ENCODE measurements at places on chromosomes 3 and 15.

- DNase-seq = no peak
These were observed 133.0 kb downstream of the XXYLT1 start for GRCh38 chr3:195137638-195138588.

DNA sequence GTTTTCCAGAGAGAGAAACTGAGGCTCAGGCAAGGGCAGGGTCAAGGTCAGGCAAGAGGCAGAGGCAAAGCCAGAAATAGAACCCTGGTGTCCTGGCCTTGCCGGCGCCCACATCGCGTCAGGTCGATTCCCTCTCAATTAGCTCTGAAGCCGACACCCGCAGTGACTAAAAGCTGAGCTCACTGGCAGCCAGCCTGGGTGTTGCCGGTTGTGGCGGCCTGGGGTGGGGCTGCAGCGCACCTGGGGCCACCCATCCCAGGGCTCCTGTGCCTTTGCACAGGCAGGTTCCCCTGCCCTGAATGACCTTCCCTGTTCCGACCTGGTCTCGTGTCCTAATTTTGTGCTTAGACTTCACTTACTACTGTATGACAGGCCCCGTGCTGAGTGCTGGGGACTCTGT lies 6.2 kb downstream of the SEMA3F start:
- no peak for DNase-seq

DNA sequence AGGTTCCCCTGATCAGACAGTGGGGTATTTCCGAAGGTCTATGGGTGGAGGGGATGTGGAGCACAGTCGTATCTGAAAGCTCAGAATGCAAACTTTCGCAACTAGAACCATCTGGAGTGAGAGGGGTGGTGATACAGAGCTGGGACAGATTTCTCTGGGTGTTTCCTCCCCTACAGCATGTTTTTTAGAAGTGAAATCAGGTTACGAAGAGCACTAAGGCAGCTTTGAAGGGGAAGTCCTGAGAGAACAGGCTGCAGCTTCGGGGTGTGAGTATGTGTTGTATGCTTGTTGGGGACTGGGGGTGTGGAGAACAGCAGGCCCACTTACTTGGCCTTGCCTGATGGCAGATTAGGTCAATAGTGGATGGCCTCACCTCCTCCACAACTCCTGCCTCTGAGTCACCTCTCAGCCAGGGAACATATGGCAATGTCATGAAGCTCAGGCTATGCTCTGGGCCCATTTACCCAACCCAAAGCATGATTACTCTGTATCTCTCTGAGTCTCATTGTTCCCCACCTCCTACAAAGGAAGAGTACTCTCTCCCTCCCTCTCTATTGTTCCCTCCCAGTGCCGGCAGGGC lies 107.2 kb upstream of the RASGRP1 start:
- DNase-seq = no peak

DNA sequence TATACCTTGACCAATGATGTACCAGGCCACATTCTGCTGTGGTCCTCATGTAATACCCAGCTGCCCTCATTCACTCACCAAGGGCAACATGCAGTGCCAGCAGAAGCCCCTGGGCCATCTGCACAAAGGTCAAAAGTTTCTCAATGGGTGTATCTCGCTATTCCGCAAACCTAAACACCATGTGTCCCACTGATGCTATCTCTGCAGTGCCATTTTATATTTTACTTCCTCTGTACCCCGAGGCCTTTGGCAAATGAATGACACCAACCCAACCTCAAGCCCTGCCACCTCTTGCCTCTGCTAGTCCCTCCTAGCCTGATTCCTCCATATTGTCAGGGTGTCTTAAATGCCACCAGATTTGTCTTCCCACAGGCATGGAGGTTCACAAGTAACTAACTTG lies 59.2 kb downstream of the AAGAB start:
- DNase-seq = no peak

DNA sequence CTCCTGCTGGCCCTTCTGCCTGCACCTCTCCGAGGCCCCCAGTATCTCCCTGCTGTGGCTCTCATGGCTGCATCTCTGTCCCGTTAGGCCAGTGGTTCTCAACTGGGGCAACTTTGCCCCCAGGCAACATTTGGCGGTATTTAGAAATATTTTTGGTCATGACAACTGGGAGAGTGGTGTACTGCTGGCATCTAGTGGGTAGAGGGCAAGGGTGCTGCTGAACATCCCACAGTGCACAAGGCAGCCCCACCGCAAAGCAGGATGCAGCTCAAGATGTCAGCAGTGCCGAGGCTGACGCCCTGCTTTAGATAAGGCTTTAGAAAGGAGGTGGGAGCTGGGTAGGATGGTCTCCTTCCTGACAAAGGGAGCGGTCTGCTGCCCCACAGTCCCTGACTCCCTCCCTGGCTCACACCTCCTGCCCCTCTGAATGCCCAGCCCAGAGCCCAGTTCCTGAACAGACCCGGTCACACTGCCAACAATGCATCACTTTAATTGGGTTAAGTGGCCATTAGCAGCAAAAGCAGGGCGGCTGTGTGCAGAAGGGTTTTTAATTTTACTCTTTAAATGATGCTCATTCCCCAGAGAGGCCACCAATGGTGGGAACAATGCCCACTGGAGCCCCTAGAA lies 68.8 kb upstream of the TMEM115 start:
- DNase-seq = no peak

- no peak for DNase-seq
These were observed 78.0 kb downstream of the MYH15 start for GRCh38 chr3:108432431-108432830.

DNA sequence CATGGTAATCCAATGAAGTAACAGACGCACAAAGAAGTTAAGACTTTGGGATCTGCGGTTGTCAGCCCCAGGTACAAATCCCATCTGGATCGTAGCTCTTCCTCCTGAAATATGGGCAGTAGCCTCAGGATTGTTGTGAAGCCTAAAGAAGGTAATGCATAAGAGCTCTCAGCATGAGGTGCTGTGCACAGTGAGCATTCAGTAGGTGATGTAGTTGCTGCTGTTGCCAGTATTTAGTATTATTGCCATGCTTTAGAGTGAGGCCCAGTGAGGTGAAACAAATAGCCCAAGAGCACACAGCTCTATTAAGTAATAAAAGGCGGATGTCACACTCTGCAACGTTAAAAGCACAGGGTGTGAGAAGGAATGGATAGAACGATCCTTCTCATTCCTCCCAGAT lies 225.7 kb downstream of the GABRG3 start:
- no peak for DNase-seq

GRCh38 chr3:186823386-186823785 lies 17.1 kb upstream of the RFC4 start:
- no peak for DNase-seq

Measured in stimulated activated CD8-positive, alpha-beta memory T cell treated with anti-CD3 and anti-CD28 coated beads, Interleukin-4, amount 100 ng/mL, for 1 hour (primary cell).